ENCODE measurements at places on chromosomes 5 and 9.
A peak's percentile ranks its signal among the peaks of the same experiment; 100 is the strongest.

- DNase-seq, result no peak
These were observed 5.2 kb downstream of the GFI1B start for GRCh38 chr9:132983491-132984201.

GRCh38 chr9:91211414-91211813 is 150.3 kb downstream of the AUH start:
- no peak for DNase-seq

DNA sequence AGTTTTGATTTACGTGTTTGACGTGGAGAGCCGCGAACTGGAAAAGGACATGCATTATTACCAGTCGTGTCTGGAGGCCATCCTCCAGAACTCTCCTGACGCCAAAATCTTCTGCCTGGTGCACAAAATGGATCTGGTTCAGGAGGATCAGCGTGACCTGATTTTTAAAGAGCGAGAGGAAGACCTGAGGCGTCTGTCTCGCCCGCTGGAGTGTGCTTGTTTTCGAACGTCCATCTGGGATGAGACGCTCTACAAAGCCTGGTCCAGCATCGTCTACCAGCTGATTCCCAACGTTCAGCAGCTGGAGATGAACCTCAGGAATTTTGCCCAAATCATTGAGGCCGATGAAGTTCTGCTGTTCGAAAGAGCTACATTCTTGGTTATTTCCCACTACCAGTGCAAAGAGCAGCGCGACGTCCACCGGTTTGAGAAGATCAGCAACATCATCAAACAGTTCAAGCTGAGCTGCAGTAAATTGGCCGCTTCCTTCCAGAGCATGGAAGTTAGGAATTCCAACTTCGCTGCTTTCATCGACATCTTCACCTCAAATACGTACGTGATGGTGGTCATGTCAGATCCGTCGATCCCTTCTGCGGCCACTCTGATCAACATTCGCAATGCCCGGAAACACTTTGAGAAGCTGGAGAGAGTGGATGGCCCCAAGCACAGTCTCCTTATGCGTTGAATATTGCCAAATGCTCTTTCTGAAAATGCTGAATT is 850 bp downstream of the RRAGA start:
- DNase-seq, result no peak

GRCh38 chr9:79301085-79301484 is 270.7 kb upstream of the TLE4 start:
- no peak for DNase-seq

DNA sequence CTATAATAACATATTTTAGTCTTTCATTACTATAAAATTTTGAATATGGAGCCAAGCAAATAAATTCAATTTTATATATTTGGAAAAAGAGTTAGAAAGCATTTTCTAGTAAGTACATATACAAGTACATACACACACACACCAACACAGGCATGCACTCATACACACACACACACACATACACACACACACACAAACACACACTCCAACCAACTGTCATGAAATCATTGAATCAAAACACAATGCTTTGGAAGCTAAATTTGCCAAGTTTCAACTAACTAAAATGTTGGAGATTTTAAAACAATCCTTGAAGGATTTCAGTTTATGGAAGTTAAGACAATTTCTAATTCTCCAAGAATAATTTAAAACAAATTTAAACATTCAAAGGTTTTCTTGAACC is 283.2 kb downstream of the TAF11L14 start:
- DNase-seq, result no peak

- DNase-seq, result no peak
These were observed 26.9 kb downstream of the PBX3 start for GRCh38 chr9:125774106-125774505.

GRCh38 chr9:120693700-120694008 is 20.6 kb downstream of the MEGF9 start:
- no peak for DNase-seq

- DNase-seq, result no peak
These were observed 950.1 kb upstream of the CTNND2 start for GRCh38 chr5:12854386-12854785.

DNA sequence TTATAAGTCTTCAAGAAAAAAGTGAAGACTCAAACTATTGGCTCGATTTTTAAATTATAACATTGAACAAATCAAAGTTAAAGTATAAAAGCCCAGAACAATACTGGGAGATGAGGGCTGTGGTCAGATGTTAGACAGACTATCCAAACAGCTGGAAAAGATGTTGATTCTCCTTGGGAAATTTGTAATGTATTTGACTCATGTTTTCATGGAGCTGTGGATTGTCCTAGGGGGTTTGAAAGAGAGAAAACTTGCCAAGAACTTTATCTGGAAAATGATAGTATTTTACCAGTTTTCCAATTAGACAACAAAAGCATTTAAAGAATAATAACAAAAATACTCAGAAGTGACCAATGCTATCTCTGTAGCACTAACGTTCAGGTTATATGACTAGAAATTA is 339.2 kb downstream of the ARL15 start:
- DNase-seq, result no peak

GRCh38 chr5:21615195-21615765 is 1237.9 kb downstream of the CDH12 start:
- no peak for DNase-seq

- no peak for DNase-seq
These were observed 568.0 kb downstream of the ANXA1 start for GRCh38 chr9:73719660-73720059.

DNA sequence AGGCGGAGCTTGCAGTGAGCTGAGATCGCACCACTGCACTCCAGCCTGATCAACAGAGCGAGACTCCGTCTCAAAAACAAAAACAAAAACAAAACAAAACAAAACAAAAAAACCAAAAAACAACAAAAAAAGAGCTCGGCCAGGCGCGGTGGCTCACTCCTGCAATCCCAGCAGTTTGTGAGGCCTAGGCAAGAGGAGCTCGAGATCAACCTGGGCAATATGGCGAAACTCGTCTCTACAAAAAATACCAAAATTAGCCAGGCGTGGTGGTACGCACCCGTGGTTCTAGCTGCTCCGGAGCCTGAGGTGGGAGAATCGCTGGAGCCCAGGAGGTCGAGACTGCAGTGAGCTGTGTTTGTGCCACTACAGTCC is 20.2 kb downstream of the TRIM7 start:
- no peak for DNase-seq

DNA sequence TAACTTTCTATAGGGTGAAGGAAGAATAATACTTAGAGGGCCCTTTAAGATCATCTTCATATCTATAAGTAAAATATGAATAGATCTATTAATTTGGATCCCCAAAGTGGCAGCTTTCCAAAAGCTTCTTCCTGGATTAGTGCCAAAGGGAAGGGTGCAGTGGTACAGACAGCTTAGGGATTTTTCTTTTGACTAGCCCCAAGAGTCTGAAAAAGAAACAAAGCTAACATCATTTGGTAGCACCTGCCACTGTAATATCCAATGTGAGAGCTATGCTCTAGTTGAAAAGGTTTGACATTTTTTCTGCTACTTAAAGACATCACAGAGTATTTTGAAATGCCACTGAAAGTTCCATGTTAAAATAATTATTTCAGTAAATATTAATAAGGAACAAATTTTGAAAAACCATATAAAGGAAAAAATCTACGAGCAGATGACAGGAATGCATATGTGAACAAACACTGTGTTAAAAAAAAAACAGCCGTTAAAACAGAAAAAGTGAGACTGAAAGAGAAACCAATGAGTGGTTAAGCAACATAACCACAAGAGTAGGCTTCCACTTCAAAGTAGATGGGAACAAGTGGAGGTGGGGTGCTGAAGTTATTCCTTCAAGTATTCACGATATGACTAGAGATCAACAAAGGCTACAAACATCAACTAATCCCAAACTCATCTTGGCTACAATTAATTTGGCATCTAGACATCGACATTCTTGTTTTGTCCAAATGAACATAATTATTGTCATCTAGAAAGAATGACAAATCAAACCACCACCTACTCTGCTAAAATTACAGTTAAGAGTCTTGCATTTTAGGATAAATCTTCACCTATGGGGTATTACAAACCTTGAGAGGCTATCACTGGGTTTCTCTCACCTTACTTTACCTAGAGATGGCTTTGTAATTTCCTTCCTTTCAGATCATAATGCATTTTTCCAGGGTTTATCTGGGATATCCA is 137.5 kb downstream of the CPLANE1 start:
- DNase-seq, result no peak

- DNase-seq, result no peak
These were observed 249.5 kb downstream of the MAN2A1 start for GRCh38 chr5:109939116-109939682.

DNA sequence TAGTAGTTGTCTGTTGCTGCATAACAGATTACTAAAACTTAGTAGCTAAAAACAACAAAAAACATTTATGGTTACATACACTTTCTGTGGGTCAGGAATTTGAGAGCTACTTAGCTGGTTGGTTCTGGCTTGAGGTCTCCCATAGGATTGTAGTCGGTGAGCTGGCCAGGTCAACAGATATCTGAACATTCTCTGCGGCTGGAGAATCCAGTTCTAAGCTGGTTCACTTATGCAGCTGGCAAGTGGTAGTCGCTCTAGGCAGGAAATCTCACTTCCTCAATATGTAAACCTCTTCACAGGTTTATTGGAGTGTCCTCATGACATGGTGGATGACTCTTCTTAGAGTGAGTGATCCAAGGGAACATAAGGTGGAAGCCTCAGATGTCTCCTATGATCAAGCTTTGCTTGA is 65.7 kb upstream of the TNFAIP8 start:
- no peak for DNase-seq

GRCh38 chr5:56102889-56103288 is 108.1 kb upstream of the IL6ST start:
- DNase-seq, result no peak

GRCh38 chr5:97022898-97023297 is 87.0 kb downstream of the LNPEP start:
- no peak for DNase-seq

GRCh38 chr9:78443946-78444345 is 147.0 kb downstream of the PSAT1 start:
- DNase-seq, result no peak

DNA sequence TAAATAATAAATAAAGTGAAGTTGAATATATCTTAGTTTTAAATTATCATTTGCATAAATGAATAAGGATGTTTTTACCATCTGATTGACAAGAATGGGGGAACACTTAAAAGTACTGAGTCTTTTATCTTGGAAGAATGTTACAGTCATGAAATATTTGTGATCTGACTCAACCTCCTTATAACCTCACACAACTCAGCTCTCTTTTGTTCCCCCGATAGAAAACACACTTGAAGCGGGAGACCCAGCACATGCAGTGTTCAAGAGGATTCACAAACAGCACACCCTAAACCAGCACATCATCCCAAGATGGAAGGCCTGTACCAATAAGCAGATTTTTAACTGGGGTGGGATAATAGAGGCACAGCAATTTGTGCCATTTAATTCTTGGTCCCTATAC is 15.5 kb downstream of the BAAT start:
- no peak for DNase-seq

DNA sequence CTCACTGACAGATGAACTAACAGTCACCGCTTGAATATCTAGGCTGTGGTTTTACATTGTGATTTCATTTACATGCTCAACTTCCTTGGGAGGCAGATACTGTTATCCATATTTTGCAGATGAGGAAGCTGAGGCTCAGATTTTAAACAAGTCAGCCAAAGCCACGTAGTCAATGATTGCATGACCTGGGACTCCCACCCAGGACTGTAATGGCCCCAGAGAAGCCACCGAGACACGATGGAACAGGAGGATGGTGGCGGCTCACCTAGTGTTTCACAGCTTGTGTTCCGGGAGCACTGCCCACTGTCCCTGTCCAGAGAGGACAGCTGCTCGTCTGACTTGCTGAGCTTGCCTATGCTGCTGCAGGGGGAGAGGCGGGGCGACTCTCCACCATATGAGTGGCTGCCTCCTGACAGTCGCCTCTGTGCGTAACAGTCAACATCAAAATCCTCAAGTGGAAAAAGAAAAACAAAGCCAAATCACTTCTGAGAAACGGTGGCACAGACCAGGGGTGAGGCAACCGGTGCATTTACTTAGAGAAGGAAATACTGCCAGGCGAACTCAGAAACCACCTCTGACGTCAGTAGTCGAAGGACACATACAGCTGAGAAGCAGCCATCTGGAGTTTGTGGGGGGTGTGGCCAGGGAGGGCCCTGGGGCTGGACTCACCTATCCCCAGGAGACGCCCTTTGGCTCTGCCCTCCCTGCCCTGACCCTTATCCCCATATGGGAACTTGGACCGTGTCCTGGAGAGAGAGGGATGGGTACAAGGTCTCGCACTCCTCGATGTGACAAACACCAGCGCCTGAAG is 82.5 kb downstream of the PRRT1B start:
- DNase-seq, result peak; percentile 22

DNA sequence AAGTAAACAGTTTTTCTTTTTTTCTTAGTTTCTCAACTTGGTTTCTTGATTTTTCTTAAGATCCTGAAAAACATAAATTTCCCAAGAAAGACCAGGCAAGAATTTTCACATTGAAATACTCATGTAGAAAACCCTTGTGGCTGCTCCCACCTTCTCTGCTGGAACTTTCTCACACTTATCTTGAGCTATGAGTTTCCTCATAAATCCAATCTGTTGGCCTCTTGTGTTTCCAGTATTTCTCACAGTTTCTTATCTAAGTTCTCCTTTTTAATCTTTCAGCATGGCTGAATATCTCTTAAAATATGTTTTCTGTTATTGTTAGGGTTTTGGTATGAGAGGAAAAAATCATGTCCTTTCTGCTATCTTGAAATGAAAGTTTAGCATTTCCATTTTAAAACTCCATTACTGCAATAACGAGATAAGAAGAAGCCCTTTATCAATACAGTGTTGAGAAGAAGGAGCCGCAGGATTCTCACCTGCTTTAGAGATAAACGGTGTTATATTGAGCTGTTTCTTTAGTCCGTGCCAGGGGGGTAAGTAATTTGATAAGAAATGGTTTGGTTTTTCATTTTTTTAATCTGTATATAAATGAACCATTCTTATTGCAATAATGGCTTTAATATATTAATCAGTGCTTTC is 89.3 kb downstream of the ALDH1A1 start:
- DNase-seq, result no peak

GRCh38 chr5:56161927-56162326 is 71.2 kb downstream of the ANKRD55 start:
- no peak for DNase-seq

GRCh38 chr9:95090023-95090791 is 227.3 kb downstream of the FANCC start:
- no peak for DNase-seq

DNA sequence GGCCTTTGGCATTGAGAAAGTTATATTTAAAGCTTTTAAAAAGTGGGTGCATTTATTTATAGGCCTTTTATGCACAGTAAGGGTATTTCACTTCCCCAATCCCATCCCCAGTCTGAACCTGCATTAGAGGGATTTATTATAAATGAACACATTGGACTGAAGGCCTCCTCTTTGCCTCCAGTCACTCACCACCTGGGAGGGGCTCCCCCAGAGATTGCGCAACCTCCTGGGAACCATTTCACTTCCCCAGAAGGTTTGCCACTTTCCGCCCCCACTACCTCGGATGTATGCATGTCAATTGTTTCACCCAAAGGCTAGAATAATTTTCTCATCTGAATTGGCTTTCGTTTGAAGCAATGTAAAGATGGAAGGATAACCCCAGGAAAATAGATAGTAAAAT is 29.8 kb upstream of the VCAN start:
- DNase-seq, result no peak

- no peak for DNase-seq
These were observed 476.3 kb downstream of the RAB3C start for GRCh38 chr5:59058969-59059687.

- DNase-seq, result no peak
These were observed 414.0 kb upstream of the ACTBL2 start for GRCh38 chr5:57896576-57896975.

Data from activated T-cell treated with anti-CD3 and anti-CD28 coated beads for 1 hour (primary cell).